ENCODE measurements at places on chromosomes 1 and 21.

- no peak for DNase-seq
Measured at GRCh38 chr1:35364741-35365140, 96.2 kb downstream of the ZMYM4 start.

GRCh38 chr1:209503196-209503595 lies 80.3 kb upstream of the CAMK1G start:
- DNase-seq: no peak

- DNase-seq: no peak
Measured at GRCh38 chr21:26148840-26149354, 21.7 kb downstream of the APP start.

DNA sequence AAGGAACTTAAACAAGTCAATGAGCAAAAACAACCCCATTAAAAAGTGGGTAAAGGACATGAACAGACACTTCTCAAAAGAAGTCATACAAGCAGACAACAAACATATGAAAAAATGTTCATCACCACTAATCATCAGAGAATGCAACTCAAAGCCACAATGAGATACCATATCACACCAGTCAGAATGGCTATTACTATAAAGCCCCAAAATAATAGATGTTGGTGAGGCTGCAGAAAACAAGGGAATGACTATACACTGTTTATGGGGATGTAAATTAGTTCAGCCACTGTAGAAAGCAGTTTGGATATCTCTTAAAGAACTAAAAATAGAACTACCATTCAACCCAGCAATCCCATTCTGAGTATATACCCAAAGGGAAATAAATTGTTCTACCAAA lies 51.2 kb downstream of the MRPL39 start:
- no peak for DNase-seq

DNA sequence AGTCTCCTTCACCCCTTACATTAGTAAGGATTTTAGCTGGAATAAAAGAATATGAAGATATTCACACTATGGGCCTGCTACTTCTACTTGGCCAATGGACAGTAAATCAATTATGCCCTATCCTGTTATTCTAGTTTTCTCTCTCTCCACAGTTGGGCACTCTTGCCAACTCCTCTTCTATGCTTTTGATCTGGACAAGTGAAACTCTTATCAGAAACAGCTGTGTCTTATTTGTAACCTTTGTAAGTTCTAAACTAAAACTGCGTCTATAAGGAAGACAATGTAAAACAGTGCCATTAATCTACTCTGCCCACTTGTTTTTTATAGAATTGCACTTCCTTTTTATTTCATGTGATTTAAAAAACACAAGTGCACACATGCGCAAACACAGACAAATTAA lies 244.0 kb upstream of the DMRTA2 start:
- no peak for DNase-seq

DNA sequence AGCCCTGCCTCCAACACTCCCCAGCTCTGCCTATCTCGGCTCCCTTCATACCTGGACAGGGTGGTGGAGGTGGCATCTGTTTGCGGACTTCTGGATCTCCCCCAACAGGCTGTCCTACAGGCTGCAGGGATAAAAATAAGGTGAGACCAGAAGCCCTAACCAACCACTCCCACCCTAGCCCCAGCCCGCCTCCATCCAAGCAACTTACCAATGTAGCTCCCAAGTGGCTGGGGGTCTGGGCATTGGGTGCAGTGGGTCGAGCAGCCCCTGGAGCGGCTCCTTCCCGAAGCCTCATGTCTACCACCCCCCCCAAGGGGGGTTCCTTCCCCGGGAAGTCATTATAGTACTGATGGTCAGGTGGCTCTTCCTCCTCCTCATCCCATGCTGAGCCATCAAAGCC lies 4.4 kb downstream of the SHC1 start:
- DNase-seq: no peak

DNA sequence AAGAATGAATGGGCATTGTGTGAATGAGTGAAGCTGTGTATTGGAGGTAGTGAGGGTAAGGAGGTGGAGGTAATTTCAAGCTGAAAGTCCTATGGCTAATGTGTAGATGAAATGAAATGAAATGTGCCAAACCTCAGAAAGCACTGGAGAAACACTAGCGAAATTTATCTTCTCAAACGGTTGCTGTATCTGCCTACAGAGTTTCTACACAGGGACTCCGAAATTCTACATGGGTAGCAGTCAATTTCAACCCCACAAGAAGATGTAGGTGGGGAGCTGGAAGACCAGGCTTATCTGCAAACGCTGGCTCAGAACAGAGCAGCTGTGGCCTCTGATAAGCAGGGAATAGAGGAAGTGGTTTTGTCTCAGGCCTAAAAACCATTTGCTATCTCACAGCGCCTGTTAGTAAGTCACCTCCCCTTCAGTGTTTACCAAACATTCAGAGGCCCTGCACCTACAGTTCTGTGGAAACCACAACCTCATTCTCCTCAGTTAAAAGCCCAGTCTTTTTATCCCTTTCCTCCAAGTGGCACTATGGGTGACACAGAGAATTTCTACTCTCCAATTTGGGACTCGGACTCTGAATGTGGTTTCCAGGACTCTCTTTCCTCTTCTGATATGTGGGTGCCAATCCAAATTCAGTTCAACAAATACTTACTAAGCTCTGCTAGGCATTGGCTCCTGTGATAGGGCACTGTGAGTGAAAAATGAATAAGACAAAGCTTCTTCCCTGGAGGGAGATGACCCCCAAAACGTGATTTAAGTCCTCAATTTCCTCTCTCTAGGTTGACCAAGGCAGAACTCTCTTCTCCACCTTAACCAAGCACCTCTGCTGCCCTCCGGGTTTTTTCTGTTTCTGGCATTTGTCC lies 17.2 kb upstream of the SLAMF6 start:
- DNase-seq: no peak

- DNase-seq: no peak
Measured at GRCh38 chr1:33025761-33026160, 10.9 kb downstream of the AK2 start.

GRCh38 chr21:42084079-42084478 lies 13.0 kb downstream of the UMODL1 start:
- DNase-seq: no peak

DNA sequence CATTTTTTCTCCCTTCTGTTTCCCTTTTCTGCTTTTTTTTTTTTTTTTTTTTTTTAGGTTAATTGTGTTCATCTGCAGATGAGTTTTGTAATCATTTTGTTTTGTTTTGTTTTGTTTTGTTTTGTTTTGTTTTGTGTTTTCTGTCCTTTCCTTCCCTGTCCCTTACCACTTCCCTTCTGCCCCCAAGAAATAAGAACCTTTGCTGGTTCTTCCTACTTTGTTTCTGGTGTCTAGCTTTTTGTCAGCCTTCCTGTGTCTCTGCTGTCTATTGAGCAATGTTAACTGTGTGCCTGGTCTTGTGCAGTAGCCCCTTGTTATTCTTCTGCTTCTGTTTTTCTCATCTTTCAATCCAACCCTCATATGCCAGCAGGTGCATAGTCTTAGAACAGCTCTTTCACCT lies 46.0 kb downstream of the MPZL1 start:
- no peak for DNase-seq

DNA sequence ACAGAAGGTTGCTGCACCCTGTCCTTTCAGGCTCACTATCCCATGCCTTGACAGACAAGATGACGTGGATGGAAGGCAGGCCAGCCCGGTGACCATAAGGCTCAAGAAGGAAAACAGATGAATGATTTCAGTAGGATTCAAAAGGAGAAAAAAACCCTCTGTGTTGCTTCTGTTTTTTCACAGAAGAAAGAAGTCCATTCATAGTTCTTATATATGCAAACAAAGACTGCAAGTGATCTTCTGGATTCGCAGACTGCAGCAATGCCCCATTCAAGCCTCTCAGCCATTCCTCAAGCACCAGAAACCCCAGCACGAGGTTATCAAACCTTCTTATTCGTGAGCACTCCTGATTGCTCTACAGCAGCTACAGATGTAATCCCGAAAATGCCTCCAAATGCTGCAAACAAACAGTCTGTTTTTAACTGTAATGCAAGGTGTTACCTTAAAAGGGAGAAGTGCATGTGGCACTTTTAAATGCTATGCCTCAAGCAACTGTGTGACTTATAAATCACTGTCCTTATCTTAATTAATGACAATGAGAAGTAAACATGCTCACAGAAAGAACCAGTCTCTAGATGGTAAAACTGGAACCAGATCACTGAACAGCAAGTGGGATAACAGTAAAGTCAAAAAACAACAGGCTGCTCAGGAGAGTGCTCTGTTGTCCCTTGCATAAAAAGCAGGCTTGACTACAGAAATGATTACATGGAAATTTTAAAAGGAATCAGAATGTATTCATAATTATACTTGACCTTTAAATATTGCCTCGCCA lies 173.9 kb downstream of the HHIPL2 start:
- DNase-seq: no peak

GRCh38 chr1:206463911-206464310 lies 6.4 kb upstream of the IKBKE start:
- DNase-seq: no peak

- no peak for DNase-seq
Measured at GRCh38 chr1:228849011-228849541, 113.8 kb downstream of the RHOU start.

All from activated T-helper 9 cell treated with anti-CD3 and anti-CD28 coated beads, Interleukin-2, amount 50 U/mL, for 16 hours (primary cell).